CD14-positive monocyte (primary cell): ENCODE measurements at places on chromosomes 1 and 21. TPM values are rescaled to one million over a fixed set of nuclear protein-coding genes. Genes with fewer than 3 reads are reported as not detected.

DNA sequence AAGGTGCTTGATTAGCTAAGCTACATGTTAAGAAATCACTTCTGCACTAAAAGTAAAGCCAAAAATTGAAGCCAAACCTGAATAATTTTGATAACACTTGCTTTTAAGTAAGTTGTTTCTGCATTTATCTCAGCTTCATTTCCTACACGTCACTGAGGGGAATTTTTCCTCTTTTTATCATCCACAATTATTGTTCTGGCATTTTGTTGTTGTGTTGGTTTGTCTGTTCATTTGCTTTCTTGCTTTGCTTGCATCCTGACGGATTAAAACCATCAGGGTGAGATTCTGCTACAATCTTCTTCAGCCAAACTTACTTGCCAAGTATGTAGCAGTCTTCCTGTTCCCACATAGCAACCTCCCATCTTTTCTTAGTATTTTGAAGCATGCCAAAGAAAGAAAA lies 18.0 kb upstream of the EEIG2 start:
- no peaks in the 10 kb centered on the region for H3K36me3 ChIP-seq
- H3K27me3 ChIP-seq, result no peaks in the 10 kb centered on the region
- no peak overlapping the region for H3K4me3 ChIP-seq
- H3K27ac ChIP-seq, result no peak overlapping the region
- no peaks in the 10 kb centered on the region for H3K4me1 ChIP-seq

DNA sequence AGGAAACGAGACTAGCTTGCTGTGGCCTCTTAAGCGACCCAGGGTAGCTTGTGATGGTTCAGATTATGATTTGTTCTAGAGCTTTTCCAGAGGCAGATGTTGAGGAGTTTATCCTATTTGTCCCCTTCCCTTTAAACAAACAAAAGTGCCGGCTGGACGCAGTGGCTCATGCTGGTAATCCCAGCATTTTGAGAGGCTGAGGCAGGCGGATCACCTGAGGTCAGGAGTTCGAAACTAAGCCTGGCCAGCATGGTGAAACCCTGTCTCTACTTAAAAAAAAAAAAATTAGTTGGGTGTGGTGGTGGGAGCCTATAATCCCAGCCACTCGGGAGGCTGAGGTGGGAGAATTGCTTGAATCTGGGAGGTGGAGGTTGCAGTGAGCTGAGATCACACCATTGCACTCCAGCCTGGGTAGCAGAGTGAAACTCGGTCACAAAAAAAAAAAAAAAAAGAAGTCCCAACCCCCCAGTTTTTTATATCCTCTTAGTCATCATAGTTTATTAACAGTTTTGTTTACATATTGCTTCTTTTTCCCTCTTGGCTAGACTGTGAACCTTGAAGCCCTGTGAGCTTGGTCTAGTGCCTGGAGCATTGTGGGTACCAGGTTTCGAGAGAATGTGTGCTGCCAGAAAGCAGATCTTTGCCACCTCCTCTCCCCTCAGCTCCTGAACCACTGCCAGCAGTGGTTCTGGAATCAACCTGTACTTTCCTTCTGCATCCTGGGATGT lies 29.8 kb downstream of the MAPKAPK2 start:
- no peak for DNase-seq
- H3K36me3 ChIP-seq, result no peaks in the 10 kb centered on the region
- H3K4me1 ChIP-seq, result peaks cover 48% of the 10 kb centered on the region
- no peaks in the 10 kb centered on the region for H3K27me3 ChIP-seq

- no peak for DNase-seq
- H3K4me1 ChIP-seq, result peaks cover 5% of the 10 kb centered on the region
- no peaks in the 10 kb centered on the region for H3K27me3 ChIP-seq
- H3K27ac ChIP-seq, result no peak overlapping the region
- H3K4me3 ChIP-seq, result no peak overlapping the region
Observed at GRCh38 chr1:241606544-241606943, 33.6 kb downstream of the CHML start.

DNA sequence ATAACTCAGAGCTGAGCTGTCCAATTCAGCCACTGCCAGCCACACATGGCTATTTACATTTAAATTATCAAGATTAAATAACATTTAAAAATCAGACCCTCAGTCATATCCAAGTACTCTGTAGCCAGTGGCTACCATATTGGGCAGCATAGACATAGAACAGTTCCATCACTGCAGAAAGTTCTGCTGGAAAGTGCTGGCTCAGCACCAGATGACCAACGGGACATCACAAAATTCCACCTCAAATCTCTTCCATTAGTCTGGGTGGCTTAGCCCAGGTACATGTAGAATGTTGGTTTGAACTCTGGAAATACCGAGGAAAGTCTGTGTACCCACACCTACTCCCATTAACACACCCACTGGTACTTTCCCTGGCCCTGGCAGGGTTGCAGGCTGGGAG lies 129.3 kb downstream of the ZSCAN20 start:
- H3K27me3 ChIP-seq, result no peaks in the 10 kb centered on the region
- no peaks in the 10 kb centered on the region for H3K4me1 ChIP-seq
- no peak overlapping the region for H3K27ac ChIP-seq
- no peaks in the 10 kb centered on the region for H3K36me3 ChIP-seq
- H3K4me3 ChIP-seq, result no peak overlapping the region
- DNase-seq, result no peak

DNA sequence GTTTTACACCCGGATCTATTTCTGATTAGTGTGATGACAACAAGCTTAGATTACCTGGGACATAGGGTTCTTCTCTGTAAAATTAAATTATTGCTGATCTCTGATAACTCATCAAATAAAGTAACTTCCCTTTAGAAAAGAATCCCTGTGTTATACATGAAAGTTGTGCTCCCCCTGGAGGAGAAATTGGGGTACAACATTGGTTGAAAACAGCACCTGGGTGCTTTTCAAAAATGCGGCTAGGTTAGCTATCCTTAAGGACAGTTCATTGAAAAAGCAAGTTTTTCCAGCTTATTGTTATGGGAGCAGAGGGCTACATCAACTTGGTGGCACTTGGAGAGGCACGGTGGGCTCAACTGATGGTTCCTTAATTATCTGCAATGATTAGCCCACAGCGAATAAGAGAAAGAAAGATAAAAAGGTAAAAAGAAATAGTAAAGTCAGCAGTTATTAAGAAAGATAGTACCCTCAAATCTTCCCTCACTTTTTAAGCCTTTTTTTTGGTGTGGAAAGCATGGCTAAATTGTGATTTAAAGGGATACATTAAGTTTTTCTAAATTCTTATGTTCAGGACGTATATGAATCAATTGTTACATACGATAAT lies 97.8 kb downstream of the FMN2 start:
- H3K4me3 ChIP-seq, result no peak overlapping the region
- no peak for DNase-seq
- H3K36me3 ChIP-seq, result no peaks in the 10 kb centered on the region
- no peak overlapping the region for H3K27ac ChIP-seq
- H3K27me3 ChIP-seq, result no peaks in the 10 kb centered on the region

- no peaks in the 10 kb centered on the region for H3K36me3 ChIP-seq
- no peaks in the 10 kb centered on the region for H3K4me1 ChIP-seq
- DNase-seq, result no peak
- no peak overlapping the region for H3K4me3 ChIP-seq
Observed at GRCh38 chr1:201903135-201903534, 14.4 kb downstream of the SHISA4 start.

GRCh38 chr1:210598135-210598652 lies 269.5 kb downstream of the HHAT start:
- H3K27me3 ChIP-seq, result no peaks in the 10 kb centered on the region
- no peak overlapping the region for H3K4me3 ChIP-seq
- H3K27ac ChIP-seq, result peak overlapping the region; percentile 79
- H3K4me1 ChIP-seq, result peaks cover 20% of the 10 kb centered on the region

DNA sequence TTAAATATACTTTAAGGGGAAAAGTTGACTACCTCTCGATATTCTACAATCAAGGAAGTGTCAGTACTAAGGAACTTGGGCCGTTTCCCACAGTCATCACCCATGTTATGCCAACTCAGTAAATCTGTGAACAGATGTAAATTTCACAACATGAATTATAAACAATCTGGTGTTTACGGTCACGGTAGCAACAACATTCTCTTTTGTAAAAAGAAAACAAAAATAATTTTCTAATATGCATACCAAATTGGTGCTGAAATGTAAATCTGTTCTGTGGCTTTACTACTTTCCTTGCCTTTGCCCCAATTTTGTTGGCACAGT lies 1.2 kb downstream of the SH3GLB1 start:
- H3K27me3 ChIP-seq, result no peaks in the 10 kb centered on the region
- peaks cover 32% of the 10 kb centered on the region for H3K4me1 ChIP-seq
- peak overlapping the region; percentile 68 for H3K4me3 ChIP-seq
- DNase-seq, result peak; percentile 69

GRCh38 chr1:9846611-9847171 lies 22.9 kb upstream of the CLSTN1 start:
- no peak overlapping the region for H3K4me3 ChIP-seq
- H3K27ac ChIP-seq, result no peak overlapping the region
- DNase-seq, result no peak

GRCh38 chr1:60133000-60133673 lies 59.6 kb upstream of the C1orf87 start:
- no peaks in the 10 kb centered on the region for H3K36me3 ChIP-seq
- H3K4me3 ChIP-seq, result no peak overlapping the region
- DNase-seq, result peak; percentile 7

DNA sequence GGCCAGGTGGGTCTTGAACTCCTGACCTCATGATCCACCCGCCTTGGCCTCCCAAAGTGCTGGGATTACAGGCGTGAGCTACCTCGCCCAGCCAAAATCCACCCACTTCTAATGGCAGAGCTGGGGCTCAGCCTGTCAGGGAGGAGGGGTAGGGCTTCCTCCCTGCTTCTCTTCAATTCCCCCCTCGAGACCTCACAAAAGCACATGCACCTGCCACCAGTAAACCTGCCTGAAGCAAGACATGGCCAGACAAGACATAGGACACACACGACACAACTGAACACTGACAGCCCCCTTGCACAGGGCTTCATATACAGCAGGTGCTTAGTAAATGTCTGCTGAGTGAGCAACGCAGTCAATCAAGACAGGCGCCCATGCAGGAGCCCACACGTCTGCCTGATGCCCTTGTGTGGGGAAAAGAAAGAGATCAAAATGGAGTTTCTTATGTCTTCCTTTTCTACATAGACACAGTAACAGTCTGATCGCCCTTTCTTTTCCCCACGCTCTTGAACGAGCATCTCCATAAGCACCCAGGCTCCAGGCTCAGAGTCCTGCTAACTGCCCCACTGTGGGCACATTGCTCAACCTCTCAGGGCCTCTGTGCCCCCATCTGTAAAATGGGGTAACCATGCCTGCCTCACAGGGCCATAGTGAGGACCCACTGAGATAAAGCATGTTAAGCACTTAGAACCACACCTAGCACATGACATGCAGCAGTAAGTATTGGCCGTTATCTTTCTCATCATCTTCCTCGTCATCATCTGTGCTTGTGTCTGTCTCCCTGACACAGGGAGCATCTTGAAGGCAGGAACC lies 8.8 kb downstream of the SDC3 start:
- H3K4me1 ChIP-seq, result no peaks in the 10 kb centered on the region
- H3K4me3 ChIP-seq, result no peak overlapping the region
- H3K27ac ChIP-seq, result no peak overlapping the region
- DNase-seq, result no peak

- no peak overlapping the region for H3K27ac ChIP-seq
- H3K36me3 ChIP-seq, result no peaks in the 10 kb centered on the region
- no peak for DNase-seq
- H3K27me3 ChIP-seq, result no peaks in the 10 kb centered on the region
- no peak overlapping the region for H3K4me3 ChIP-seq
- H3K4me1 ChIP-seq, result no peaks in the 10 kb centered on the region
Observed at GRCh38 chr1:116949213-116949985, 39.7 kb downstream of the PTGFRN start.

GRCh38 chr1:211285196-211285595 lies 26.0 kb downstream of the RCOR3 start:
- no peaks in the 10 kb centered on the region for H3K27me3 ChIP-seq
- H3K4me1 ChIP-seq, result no peaks in the 10 kb centered on the region
- no peak overlapping the region for H3K27ac ChIP-seq
- DNase-seq, result no peak

COL11A1 gene
- polyA plus RNA-seq, result not detected

CTNNBIP1 gene
- 23.0 and 26.3 TPM in 2 replicates for polyA plus RNA-seq

ANGPTL3 gene
- polyA plus RNA-seq, result not detected

WNT2B gene
- 0.07 TPM for polyA plus RNA-seq

TDRD5 gene
- polyA plus RNA-seq, result not detected in 2 replicates

SLC1A7 gene
- not detected for polyA plus RNA-seq

TNNI3K gene
- polyA plus RNA-seq, result 0.51 TPM
